Thyroid gland (tissue), 4 donors: ENCODE measurements at places on chromosomes 2 and 18. TPM values are rescaled to one million over a fixed set of nuclear protein-coding genes. Genes with fewer than 3 reads are reported as not detected.

MYCN gene
- 8.1 TPM for total RNA-seq

- peak; percentile 38 for DNase-seq
These were observed 24.5 kb upstream of the LCLAT1 start for GRCh38 chr2:30422444-30423040.

DNA sequence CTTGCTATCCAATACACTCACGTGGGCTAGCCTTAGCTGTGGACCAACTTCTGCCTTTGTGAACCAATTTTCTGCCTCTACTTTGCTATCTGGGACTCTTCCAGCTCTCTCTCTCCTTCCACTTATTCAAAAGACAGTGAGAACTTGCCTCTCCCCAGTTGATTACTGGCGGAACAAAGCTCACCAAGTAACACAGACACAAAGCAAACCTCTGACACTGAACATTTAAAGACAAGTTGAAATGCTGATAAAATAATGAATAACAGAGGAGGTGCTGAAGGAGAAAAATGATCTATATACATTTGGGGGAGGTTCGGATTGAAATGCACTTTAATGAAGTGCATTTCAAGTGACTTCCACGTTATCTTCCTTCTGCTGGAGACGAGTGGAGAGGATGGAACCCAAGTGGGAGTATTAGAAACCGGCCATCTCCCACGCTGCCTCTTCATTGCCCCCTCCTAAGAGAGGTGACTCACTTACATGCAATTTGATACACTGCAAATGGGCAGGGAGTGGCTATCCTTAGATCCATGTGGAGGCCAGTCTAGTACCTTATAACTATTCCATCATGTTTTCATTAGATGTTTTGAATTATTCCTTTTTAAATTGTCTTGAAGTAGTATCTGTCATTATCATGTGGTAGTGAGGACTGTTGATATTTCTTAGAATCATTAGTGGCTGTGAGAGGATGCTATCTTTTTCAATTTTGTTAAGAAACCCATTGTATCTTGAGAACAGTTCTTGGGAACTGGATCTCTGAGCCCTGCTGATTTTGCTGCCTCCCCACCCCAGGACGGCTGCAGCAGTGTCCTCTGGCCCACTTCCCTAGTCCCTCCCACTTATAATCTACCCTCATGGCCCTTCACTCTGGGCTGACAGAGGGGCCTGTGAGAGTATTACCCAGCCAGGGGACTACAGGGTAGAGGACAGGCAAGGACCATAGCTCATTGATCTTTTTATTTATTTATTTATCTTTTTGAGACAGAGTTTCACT is 6.0 kb upstream of the GLI2 start:
- no peak for DNase-seq

NDUFB3 gene
- 42.4 TPM for total RNA-seq

IL36B gene
- not detected for total RNA-seq

DNA sequence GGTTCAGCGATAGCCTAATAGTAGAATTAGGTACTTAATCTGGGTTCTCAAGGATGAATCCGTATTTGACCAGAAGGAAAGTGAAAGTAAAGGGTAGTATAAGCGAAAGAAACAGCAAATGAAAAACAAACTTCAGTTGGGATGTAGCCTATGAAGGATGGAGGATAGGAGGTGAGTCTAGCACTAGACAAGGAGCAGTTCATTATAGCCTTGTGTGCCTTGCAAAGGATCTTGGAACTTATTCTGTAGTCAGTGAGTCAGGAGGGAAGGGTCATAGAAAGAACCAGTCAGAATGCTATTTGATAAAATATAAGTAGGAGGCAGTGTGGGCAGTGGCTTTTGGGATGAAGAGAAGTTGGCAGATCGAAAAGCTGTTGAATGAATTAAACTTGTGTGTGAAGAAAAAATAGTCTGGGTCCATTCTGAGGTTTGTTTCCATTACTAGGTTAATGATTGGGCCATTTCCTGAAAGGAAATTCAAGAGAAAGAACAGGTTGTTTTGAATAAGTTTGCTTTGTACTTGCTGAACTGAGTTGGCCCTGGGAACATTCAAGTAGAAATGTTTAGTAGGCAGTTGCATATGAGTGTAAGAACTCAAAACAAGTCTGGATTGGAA is 48.5 kb downstream of the ANKRD12 start:
- DNase-seq, result no peak

GRCh38 chr2:120601566-120601965 is 134.1 kb upstream of the GLI2 start:
- no peak for DNase-seq

APCDD1 gene
- total RNA-seq, result 12.5 TPM

MGAT4A gene
- 24.3 TPM for total RNA-seq
